ENCODE measurements at places on chromosomes 7 and 10.
A peak's percentile ranks its signal among the peaks of the same experiment; 100 is the strongest.

GRCh38 chr7:66283003-66283920 lies 78.1 kb downstream of the TPST1 start:
- DNase-seq, result peak; percentile 81

GRCh38 chr10:36163827-36164226 lies 521.7 kb upstream of the FZD8 start:
- no peak for DNase-seq

DNA sequence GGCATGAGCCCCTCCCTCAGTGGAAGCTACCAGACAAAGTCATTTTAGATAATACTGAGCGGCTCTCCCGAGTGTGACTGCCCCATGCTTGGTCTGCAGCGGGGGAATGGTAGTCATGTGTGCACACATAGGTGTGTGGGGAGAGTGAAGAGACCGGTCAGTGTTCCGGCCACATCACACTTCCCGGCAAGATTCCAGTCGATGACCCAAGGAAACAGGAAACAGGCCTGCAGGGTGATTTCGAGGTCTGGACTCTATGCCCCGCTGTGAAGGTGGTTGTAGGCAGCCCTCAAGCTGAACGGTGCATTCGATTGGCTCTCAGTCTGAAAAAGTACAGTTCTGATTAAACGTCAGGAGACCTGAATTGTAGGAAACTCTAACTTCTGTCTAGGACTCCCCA lies 73.2 kb downstream of the SYPL1 start:
- no peak for DNase-seq

- DNase-seq, result no peak
Measured at GRCh38 chr7:136348542-136349192, 371.5 kb upstream of the MTPN start.
